Dermis microvascular lymphatic vessel endothelial cell (primary cell): ENCODE measurements at places on chromosomes 11 and 22.
A peak's percentile ranks its signal among the peaks of the same experiment; 100 is the strongest.

- no peak for DNase-seq
These were observed 5.6 kb downstream of the MAPK1 start for GRCh38 chr22:21861851-21862250.

GRCh38 chr11:16987205-16987568 is 27.0 kb downstream of the PLEKHA7 start:
- DNase-seq: no peak

DNA sequence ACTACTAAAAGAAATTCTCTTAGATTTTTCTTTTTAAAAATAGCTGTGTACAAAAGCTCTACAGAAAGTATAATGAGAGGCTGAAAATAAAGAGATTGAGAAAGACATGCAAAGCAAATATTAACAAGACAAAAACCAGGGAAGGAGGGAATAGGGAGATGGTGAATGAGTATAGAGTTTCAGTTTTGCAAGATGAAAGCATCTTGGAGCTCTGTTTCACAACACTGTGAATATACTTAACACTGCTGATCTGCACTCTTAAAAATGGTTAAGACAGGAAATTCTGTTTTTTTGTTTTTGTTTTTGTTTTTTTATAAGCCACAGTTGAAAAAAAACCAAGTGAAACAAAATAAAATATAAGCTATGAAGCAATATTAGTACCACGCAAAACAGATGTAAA is 5.5 kb downstream of the TMEM218 start:
- no peak for DNase-seq

- DNase-seq: no peak
These were observed 37.5 kb downstream of the KCNJ4 start for GRCh38 chr22:38417252-38418060.

GRCh38 chr11:86176165-86176884 is 68.2 kb upstream of the EED start:
- DNase-seq: no peak

DNA sequence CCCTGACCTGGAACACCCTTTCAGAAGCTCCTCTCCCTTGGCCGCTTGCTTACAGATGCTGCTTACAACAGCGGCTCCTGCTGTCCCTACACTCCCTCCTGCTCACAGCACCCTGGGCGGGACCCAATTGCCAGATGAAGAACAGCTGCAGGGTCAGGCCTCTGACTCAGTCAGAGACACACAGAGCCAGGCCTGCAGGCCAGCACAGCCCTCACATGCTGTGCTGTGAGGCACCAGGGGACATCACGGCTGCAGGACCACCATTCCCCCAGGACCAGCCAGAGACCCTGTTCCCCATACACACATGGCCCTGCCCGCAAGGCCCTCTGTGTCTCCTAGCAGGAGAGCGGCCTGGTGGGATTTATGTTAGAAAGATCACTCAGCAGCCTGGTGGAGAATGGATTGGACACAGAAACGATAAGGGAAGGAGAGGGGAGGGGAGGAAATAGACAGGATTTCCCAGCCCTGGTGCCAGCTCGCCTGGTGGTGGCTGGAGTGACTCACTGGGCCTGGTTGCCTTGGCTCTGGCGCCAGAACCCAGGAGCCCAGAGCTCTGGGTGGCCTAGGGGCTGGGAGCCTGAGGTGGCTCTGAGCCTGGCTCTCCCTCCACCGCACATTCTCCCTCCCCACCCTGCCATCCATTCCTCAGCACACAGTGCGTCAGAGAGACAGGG is 6.7 kb downstream of the CAPN5 start:
- DNase-seq: peak; percentile 89

- no peak for DNase-seq
These were observed 73.0 kb downstream of the CD44 start for GRCh38 chr11:35211952-35212351.

DNA sequence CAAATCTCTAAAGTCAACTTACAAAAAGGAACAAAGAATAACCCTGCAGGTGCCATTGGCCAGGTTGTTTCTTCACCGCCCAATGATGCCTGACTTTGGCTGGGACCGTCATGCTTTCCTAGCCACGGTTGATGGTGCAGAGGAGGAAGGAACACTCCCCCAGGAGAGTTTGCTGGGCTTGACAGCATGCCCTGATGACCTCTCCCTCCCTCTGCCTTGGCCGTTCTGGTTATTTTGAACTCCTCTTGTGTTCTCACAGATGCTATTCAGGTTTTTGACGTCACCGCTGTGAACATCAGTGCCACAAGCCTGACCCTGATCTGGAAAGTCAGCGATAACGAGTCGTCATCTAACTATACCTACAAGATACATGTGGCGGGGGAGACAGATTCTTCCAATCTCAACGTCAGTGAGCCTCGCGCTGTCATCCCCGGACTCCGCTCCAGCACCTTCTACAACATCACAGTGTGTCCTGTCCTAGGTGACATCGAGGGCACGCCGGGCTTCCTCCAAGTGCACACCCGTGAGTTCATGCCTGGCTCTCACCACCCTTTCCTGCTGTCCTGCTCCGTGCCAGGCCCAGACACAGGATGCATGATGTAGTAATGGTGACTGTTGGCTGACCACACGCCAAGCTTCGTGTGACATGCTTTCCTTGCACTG is 89.0 kb upstream of the OR4B1 start:
- no peak for DNase-seq

GRCh38 chr11:58625826-58626460 is 3.5 kb downstream of the CNTF start:
- DNase-seq: no peak

GRCh38 chr11:120236169-120237107 is 3.5 kb upstream of the POU2F3 start:
- DNase-seq: no peak

- no peak for DNase-seq
These were observed 18.1 kb upstream of the CADM1 start for GRCh38 chr11:115522302-115522701.

- no peak for DNase-seq
These were observed 83.1 kb upstream of the NCAM1 start for GRCh38 chr11:112878033-112878601.

GRCh38 chr22:17754233-17754925 is 19.9 kb downstream of the BID start:
- DNase-seq: no peak

DNA sequence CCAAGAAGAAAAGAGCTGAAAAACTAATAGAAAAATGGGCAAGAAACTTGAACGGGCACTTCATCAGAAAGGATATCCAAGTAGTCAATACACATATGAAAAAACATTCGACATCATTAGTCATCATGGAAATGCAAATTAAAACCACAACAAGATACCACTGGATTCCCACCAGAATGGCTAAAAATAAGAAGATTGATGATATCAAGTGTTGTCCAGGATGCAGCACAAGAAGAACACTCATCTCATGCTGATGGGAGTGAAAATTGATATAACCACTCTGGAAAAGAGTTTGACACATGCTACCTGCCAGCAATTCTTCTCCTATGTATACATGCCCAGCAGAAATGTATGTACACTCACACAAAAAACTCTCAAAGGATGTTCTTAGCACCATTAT is 26.9 kb upstream of the SCUBE2 start:
- no peak for DNase-seq

DNA sequence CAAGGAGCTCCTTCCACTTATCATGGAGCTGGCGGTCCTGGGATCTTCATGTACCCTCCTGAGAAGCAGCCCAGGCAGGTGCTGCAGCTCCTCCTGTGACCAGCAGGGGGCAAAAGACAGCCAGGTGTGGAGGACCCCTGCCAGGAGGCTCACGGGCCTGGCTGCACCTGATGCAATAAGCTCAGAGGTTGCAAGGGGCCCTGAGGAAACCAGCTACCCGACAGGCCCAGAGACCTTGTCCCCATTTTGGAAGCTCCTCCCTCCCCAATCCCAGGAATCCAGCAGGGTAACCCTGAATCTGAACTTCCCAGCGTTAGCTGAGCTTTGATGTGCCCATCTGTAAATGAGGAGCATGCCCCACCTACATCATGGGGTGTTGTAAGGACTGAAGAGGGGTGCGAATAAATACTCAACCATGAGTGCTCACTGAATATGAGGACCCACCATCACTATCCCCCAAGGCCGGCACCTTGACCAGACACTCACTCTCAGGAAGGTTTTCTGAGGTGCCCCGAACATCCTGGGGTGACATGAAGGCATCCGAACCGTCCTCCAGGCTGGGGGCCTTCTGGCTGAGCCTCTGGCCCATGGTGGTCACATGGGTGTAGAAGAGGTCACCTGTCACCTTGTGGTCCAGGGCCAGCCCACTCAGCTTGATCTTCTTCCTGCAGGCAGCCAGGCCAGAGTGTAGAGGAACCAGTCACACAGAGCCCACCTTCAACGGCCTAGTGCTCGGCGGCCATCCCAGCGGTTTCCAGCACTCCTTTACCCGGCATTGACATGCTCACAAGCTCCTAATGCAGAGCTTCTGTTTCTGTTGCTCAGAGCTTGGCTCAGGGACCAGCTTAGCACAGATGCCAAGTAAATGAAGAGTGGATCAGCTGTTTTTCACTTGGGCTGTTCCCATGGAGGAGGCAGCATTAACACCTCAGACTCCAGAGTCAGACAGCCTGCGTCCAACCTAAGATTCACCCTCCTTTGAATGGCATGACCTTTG is 21.7 kb downstream of the SLC43A1 start:
- no peak for DNase-seq

DNA sequence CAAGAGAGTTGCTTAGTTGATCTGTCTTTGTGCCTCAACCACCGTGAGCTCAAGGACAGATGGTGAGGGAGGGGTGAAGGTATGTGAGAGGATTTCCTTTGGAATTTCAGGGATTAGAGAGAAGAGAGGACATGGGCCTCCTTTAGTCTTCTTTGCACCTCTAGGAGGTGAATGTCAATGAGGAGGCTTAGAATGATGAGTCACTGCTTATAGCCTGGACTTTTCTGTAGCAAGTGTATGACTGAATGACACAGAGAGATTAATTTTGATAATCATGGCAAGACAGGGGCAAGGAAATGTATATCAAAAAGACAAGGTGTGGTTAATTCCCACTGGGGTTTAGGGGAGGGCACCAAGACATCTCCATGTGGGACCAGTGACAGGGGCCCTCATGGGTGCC is 947.3 kb upstream of the TENM4 start:
- no peak for DNase-seq

GRCh38 chr11:124893781-124894401 is 3.8 kb downstream of the ROBO4 start:
- DNase-seq: no peak

DNA sequence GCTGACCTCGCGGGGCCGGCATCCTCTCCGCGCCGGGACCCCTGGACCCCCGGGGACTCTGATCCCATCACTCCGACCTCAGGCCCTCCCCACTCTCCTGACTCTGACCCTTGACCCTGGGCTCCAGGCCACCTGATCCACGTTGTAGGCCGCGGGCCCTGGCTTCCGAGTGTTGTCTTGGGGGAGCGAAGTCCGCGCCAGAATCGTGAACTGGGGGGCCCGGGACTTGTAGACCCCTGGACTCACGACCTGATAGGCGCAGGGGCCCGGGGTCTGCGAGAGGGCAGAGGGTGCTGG is 716 bp upstream of the TYMP start:
- DNase-seq: no peak

- peak; percentile 27 for DNase-seq
These were observed 86.6 kb downstream of the KCNQ1 start for GRCh38 chr11:2531277-2531986.

GRCh38 chr22:48692734-48693376 is 1134.8 kb downstream of the BRD1 start:
- DNase-seq: no peak

- DNase-seq: no peak
These were observed 942.5 kb downstream of the JRKL start for GRCh38 chr11:97332271-97332670.

DNA sequence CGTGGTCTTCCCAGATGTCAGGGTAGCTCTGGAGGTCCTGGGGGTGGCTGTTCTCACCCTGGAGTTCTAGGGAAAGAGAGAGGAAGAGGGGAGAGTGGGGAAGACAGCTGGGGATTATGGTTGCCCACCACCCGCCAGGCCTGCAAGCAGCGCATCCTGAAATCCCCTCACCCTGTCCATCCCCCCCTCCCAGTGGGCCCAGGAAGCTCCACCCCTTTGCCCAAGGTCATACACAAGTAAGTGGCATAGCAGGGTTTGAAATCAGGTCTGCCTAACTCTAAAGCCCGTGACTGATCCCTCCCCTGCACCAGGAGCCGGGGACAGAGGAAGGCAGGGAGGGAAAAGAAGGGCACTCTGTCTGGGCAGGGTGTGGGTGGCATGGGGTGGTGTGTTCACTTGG is 105.3 kb downstream of the NECTIN1 start:
- DNase-seq: no peak

- DNase-seq: no peak
These were observed 46.3 kb upstream of the SLC22A12 start for GRCh38 chr11:64544616-64545296.

DNA sequence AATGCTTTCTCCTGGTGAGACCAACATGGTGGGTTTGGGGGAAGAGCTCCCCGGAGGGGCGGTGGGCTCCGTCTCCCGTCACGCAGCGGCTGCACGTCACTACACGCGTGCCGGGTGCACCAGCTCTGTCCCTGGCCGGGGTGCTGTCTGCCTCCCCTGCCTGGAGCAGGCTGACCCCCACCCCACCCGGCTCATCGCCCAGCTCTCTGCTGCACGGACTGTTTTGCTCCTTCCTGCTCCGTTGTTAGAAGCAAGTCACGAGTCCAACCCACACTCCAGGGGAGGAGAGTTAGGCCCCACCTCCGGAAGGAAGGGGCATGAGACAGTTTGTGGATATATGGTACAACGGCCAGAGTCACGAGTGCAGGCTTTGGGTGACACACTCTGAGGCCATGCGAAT is 364.9 kb downstream of the BRD1 start:
- DNase-seq: no peak

GRCh38 chr11:12404436-12404835 is 27.1 kb downstream of the PARVA start:
- DNase-seq: no peak

DNA sequence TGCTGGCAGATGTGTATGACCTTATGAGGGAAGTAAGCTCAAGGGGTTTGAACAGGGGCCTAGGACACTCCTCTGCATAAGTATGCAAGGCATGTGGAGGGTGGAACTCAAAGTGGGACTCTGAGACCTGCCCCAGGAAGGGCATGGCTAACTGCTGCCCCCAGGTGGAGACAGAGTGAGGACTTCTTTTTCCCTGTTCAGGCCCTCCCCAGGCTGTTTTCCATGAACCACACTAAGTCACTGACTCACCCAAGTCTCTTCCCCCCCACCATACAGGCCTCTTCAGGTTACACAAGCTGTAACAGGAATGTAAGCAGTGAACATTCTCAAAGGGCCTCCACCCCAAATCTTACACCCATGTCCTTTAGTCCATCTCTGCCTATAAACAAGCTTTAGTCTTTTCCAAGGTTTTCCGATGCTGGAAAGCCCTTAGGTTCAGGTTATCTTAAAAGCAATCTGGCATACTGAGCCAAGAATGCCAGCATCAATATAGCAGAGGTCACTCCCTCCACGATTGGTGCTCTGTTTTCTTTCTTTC is 13.1 kb downstream of the EEF1G start:
- DNase-seq: peak; percentile 86

DNA sequence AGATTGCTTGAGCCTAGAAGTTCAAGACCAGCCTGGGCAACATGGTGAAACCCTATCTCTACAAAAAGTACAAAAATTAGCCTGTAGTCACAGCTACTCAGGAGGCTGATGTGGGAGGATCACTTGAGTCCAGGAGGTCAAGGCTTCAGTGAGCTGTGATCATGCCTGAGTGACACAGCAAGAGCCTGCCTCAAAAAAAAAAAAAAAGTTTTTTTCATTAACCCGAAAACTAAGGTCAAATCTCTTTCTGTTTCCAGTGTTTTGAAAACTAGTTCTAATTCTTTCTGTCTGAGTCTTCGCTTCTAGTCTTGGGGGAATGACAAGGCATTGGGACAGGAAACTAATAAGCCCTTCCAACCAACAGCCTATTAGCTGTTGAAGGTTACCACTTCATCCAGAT is 57.6 kb downstream of the LIF start:
- no peak for DNase-seq
